ENCODE measurements at places on chromosomes 16 and 17.

DNA sequence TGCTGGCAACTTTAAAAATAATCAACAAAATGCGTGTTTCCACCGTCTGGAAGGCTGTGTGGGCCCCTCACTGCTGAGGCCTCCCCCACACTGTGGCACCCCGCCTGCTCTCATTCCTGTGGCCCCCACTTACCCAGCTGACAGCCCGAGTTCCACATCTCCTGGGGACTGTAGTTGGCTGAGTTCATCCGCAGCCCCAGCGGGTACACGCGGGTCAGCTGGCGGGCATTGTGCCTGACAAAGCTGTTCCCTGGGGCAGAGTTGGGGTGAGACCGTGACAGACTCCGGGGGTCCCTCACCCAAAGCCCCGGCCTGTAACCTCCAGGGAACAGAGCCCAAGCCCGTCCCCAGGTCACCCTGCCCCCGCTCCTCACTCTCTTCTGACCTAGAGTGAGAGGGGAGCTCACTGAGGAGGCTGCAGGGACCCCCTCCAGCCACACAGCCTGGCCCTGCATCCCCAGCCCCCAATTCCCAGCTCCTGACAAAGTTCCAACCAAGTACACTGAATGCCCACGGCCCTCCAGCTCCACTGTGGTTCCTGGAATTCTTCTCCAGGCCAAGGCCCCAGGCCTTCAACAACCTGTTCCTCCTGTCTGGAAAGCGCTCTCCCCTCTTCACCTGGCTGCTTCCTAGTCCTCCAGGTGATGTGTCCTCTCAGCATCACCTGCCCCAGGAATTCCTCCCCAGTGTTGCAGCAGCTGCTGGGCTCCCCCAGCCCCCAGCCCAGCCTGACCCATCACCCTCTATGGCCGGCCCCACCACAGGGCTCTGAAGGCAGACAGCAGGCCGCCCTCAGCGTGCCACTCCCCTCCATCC lies 18.0 kb downstream of the PLCD3 start:
- no peak for DNase-seq

DNA sequence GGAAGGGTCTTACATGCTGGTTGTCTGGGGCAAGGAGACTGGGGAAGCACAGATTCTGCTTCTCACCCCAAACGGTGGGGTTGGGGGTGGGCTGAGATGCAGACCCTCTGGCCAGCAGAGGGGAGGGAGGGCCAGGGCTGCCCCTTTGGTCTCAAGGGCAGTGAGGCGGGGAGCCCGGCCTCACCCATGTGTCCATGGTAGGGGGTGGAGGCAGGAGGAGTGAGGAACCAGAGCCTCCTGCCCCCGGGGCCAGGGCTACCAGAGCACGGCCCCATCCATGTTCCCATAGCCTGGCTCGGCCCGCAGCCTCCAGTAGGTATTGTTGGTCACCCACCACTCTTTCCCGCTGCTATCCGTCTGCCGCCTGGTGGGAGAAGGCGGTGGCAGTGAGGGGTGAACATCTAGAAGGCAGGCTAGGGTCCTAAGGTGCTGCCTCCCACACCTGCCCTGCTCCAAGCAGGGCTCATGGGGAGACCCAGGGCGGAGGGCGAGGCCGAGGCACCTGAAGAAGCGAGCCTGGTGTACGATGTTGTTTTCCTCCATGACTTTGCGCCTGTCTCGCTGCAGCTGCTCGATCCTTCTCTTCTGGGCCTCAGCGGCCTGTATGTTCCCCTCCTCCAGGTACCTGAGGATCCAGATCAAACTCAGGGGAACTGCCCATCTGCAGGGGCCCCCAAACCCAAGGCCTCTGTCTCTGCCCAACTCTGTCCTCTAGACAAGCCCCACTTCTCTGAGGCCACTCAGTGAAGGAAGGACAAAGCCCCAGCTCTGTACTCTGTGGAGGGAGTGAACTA lies 13.4 kb downstream of the OSBPL7 start:
- no peak for DNase-seq

DNA sequence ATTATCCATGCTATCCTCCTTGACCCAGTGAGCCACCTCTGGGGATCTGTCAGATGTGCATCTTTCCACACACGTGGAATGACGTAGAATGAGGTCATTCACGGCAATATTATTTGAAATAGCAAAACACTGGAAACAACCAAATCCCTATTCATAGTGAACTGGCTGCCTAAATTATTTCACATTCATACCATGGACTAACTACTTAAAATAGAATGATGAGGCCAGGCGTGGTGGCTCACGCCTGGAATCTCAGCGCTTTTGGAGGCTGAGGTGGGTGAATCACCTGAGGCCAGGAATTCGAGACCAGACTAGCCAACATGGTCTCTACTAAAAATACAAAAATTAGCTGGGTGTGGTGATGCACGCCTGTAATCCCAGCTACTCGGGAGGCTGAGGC lies 75.5 kb downstream of the RAP1GAP2 start:
- no peak for DNase-seq

- DNase-seq = no peak
These were observed 49.8 kb downstream of the IRX3 start for GRCh38 chr16:54236773-54237172.

GRCh38 chr17:31488264-31488981 lies 96.9 kb downstream of the RAB11FIP4 start:
- DNase-seq = no peak

DNA sequence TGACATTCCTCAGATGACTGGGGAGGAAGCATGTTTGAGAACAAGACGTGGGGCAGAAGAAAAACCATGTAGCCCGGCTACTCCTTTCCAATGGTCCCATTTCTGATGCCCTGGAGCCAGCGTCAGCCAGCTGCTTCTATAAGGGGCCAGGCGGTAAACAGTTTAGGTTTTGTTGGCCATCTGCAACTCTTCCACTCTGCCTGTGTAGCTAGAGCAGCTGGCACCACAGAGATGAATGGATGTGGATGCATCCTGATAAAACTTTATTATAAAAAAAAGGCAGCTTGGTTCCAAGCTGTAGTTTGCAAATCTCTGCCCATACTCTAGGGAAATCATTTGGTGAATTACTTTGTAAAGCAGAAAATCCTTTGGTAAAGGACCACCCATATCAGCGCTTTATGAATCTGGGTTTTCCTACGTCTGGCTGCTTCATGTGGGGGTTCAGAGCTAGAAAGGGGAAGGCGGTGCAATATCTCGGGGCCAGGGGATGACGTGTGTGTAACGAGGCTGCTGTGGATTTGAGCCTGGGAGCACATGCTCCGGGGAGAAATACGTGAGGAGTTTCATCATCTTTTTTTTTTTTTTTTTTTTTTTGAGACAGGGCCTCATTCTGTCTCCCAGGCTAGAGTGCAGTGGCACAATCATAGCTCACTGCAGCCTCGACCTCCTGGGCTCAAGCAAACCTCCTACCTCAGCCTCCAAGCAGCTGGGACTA lies 3.4 kb upstream of the SRL start:
- no peak for DNase-seq
